BJ (cell line): ENCODE measurements at places on chromosomes 13 and 19. TPM values are rescaled to one million over a fixed set of nuclear protein-coding genes. Genes with fewer than 3 reads are reported as not detected.

DNA sequence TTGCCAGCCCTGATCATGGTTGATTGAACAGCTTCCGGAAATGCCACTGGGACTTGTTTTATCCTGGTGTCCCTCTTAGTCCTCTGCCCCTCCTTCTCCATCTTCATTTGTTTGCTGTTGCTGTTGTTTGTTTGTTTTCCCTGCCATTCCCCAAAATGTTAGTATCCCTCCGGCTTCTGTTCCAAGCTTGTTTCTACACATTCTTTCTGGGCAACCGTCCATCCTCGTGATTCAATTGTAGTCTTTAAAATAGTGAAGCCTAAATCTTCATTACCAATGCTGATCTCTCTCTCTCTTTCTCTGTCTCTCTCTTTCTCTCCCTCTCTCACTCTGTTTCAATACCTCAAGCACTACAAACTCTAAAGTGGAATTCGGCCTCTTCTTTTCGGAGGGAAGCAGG lies 649.3 kb upstream of the ARGLU1 start:
- DNase-seq = no peak

The ZNF578 gene
- polyA plus RNA-seq = 0.82 and 1.7 TPM in 2 replicates

GRCh38 chr13:38518328-38518727 lies 168.5 kb upstream of the FREM2 start:
- no peak for DNase-seq

The CD70 gene
- not detected in 2 replicates for polyA plus RNA-seq

GRCh38 chr19:20278342-20278741 lies 111.3 kb downstream of the ZNF486 start:
- DNase-seq = no peak

DNA sequence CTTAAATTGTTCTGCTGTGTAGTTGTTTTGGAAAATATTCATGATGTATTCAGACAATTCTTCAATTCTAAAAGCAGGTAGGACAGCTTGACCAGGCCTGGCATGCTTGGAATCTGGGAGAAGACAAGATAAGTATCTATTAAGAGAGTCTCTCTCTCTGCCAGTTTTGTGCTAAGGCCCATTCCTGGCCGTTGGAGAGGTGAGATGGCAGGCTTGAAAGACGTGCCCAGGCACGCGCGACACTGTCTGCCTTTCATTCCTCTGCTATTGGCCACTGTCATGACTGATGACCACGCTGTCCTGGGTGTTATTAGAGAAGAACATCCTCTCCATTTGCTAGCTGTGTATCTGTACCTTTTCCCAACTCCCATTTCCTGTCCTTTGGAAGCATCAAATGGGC lies 90.3 kb downstream of the LHFPL6 start:
- DNase-seq = no peak

DNA sequence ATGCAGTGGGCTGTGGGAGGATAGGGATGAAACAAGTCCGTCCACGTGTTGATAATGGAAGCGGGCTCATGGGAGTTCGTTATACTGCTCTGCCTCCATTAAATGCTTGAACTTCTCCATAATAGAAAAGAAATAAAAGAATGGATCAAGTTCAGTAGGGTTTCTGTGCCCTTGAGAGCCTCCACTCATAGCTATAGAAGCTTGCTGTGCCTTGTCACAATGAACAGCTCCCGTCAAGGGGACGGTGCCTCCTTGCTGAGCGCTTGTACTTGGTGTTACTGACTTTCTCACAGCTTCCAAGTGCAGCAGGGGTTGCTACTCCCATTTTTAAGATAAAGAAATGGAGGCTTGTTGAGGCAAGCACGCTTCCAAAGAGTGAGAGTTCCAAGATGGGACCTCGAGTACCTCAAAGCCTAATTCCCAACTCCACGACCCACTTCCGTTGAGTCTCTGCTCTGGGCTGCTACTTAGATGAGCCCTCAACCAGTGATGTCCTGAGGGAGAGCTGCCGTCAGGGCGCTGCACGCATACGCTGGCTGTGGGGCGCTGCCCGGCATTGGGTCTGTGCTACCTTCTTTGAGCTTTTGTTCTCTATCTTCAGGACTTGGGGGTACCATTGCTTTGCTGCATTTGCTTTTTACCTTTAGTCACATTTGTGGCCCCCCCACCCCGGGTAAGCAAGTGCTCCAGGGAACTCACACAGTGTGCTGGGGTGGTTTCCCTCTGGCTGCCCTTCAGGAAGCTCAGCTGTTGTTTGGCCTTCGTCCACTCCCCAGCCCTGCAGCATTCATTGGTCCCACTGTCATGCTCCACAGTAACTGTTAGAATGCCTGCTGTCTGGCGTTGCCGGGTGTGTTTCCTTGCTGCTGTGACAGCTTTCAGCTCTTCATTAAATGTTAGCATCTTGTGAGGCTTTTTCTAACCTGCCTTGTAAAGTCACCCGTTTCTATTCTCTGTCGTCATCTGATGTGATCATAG lies 9.5 kb downstream of the SNRNP70 start:
- no peak for DNase-seq

- DNase-seq = no peak
Observed at GRCh38 chr13:113562085-113562749, 22.3 kb upstream of the TFDP1 start.
